Vagina (tissue), 2 donors: ENCODE measurements at places on chromosomes 1 and 21.

GRCh38 chr1:192747301-192747700, 61.5 kb upstream of the RGS2 start:
- no peak for DNase-seq

DNA sequence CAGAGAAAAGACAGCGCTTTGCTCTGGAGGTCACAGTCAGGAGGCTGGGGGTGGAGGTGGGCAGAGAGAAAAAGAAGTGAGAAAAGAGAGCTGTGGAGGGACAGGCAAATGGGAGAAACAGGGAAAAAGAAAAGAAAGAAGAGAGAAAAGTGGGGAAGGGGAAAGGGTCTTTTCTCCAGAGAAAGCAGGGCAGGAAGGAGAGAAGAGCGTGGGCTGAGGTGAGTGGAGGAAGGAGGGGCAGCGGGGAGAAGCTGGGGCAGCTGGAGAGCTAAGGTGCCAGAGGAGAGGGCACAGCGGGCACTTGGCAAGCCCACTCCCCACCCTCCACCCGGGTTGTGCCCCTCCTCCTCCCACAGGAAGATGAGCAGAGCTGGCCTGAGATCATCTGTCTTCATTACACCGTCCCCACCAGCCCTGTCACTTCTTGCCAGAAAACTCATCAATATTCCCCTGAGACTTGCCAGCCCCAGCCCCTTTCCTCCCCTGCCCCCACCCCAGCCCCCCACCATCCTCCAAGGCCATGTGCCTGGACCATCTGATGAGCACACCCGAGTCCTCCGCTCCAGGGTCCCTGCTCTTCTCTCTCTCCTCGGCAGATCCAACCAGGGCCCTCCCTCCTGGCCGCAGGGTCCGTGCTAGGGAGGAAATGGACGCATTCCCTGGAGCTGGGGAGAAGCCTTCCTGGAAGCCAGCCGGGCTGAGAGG, 17.0 kb upstream of the BLACAT1 start:
- DNase-seq, result no peak

DNA sequence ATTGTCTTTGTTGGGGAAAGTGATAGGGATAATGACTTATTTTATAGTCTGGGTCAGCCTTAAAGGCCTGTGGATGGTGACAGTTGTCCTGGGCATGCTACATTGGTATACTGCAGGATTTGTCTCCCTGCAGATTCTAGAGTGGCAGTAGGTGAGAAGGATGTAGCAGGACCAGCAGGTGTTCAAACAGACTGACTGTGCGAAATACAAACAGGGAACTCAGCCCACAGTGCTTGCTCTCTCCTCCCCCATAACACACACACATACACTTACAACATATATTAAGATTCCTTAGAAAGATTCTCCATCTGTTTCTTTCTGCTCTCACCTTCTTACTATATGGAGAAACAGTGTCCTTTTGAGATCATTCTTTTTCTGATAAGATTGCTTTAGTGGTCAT, 6.9 kb downstream of the PDE4B start:
- DNase-seq, result no peak

GRCh38 chr1:214708321-214708955, 105.4 kb downstream of the CENPF start:
- DNase-seq, result no peak

GRCh38 chr1:114015075-114015474, 35.8 kb downstream of the OLFML3 start:
- no peak for DNase-seq

- DNase-seq, result no peak
These were observed 17.6 kb upstream of the AJAP1 start for GRCh38 chr1:4636644-4637380.
